ENCODE measurements at places on chromosomes 5 and 9.

- DNase-seq, result no peak
These were observed 423.8 kb upstream of the SMARCA2 start for GRCh38 chr9:1591310-1591709.

GRCh38 chr9:105332471-105332870 lies 88.0 kb downstream of the SLC44A1 start:
- DNase-seq, result no peak

GRCh38 chr5:145859897-145860296 lies 12.9 kb downstream of the GRXCR2 start:
- no peak for DNase-seq

DNA sequence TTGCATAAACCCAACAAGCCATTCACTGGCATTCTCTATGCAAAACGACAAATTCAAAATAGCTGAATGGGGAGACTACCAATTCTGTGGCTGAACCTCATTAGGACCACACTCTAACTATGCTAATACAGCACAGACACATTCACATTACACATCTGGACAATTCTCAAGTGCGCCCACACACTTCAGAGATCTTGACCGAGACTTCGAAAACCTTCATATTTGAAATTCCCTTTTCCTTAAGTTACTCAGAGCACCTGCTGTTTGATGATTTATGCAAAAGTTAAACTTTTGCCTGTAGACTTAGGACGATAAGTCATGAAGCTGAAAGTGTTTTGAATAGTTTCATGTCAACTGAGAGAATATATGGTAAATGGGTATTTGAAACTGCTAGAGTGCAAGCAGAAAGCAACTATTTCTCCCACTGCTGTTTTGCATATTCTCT lies 111.9 kb downstream of the FBN2 start:
- DNase-seq, result no peak

- no peak for DNase-seq
These were observed 27.8 kb downstream of the RUSC2 start for GRCh38 chr9:35517552-35518224.

- no peak for DNase-seq
These were observed 92.3 kb upstream of the PTGER4 start for GRCh38 chr5:40587376-40587775.

All from H54 (cell line).